NCI-H446 treated with DMSO at 0.1 percent for 48 hours (cell line): ENCODE measurements at places on chromosomes 11 and 22.
A peak's percentile ranks its signal among the peaks of the same experiment; 100 is the strongest.

DNA sequence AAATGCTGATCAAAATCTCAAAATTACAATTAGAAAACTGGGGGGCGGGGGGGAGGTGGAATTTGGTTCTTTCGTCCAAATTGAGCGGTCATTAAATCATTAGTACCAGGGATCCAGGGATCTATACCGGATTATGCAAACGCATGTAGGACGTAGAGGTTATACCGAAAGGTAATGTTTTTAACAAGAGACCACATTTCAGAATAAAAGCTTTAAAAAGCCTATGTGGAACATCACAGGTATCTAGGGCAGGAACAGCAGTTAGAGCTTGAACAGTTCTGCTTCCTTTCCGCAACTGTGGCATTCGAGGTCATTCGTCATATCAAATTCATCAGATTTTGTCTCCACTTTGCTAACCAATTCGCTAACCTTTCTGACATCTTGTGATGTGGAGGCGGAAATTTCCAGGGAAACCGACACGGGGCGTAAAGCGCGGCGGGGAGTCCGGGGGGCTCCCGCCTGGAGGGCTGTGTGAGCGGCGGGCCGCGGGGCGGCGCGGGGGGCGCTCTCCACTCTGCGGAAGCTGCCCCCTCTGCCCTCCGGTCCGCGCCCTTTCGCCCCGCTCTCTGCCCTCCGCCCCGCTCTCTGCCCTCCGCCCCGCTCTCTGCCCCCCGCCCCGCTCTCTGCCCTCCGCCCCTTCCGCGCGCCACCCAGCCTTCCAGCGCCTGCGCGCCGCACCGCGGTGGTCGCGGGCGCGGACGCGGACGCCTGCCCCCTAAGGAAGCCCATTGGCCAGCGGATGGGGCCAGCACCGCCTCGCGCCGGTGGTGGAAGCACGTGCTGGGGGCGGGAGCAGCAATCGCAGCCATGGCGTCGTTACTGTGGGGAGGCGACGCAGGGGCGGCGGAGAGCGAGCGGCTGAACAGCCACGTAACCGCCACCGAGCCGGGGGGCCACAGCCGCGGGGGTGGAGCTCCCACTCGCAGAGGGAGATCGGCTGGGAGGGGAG is at the start of gene DDX25:
TSS of gene DDX25 (plus strand) at position 798 of the 949 bp plus-strand sequence. CDS start at position 808, 10 bp downstream.
- no peak for DNase-seq

DNA sequence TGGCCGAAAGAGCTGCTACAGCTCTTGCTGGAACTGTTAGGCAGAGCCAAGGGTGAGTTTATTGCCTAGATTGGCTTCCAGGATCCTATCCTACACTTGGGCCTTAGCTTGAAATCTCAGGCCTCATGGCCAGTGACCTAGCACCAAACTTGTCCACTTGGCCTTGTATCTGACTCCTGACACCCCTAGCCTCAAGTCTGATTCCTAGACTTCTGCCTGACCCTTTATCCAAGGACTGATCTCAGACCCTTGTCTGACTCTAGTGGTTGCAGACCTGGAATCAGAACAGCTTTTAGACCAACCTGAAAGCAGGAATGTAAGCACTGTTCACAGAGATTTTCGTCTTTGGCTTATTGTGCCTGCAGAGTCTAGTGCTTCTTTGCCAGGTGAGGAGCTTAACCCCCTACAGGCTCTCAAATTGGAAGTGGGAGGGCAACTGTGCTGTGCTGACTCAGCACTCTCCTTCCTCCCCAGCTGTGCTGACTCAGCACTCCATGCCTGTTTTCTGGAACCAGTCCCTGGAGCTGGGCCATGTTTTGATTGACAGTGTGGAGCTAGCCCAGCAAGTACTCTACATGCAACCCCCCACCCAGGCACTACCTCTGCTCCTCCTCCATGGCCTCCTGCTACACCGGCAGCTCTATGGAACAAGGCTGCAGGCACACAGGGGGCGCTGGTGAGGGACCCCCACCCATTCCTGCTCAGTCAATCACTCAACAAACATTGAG is 35.1 kb downstream of the RRP8 start:
- DNase-seq, result peak; percentile 75

DNA sequence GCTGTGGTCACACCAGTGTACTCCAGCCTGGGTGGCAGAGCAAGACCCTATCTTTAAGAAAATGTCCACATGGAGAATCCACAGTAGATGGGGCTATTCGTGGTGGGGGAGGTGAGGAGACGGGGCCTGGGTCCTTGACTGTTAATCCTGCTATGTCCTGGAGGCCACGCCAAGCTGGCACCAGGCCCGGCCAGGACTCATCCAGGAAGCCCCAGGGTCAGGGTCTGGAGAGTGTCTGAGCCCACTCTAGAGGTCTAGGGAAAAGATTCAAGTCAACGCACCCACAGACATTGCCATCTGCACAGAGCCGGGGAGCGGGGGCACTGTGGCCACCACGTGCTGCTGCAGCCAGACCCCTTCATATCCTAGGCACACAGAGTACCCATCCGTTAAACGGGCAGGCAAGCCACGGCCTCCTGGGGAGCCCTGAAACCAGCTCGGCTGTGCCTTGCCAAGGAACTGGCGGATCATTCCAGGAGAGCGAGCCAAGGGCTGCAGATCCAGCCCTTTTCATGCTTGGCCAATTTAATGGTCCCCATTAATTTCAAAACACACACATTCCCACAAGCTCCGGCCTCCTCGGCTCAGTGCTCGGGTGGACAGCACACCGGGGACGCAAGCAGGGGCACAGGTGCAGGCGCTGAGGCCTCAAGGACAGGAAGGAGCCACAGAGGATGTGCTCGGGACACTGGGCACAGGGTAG is 24.7 kb downstream of the MACROD1 start:
- DNase-seq, result peak; percentile 70

DNA sequence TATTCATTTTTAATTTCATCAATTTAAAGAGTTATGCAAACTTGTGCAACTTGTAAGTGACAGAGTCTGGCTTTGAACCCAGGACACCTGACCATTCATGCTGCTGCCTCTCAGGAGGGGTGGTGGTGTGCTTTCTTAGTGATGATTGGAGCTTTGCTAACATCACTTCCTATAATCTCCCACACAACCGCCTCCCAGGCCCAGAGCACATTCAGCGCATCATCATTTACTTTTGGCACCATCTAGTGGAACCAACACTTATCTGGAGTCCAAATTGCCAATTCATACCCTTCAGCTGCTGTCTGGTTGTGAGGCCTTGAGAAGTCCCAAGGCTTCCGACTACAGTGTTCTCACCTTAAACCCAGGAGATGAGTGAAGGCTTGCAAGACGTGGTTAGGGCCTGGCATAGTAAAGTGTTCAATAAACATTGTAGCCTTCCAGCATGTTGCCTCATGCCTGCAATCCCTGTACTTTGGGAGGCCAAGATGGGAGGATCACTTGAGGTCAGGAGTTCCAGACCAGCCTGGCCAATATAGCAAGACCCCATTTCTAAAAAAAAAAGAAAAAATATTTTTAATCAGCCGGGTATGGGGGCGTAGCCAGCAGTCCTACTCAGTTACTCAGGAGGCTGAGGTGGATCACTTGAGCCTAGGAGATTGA is 1.1 kb upstream of the TTLL1 start:
- DNase-seq, result peak; percentile 79

DNA sequence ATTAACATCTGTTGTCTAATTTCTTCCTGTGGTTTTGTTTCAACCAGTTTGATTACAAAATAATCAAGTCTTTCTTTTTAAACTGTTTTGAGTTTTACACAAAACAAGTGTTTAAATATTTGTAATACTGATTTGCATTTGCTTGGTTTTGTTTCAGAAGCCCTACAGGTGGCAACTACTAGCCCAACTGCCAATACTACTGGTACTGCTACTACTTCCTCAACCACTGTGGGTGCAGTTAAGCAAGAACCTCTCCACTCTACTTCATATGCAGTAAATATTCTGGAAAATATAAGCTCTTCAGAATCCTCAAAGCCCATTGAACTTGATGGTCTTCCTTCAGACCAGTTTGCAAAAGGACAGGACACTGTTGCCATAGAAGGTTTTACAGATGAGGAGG is 61.1 kb downstream of the QSER1 start:
- DNase-seq, result no peak

- no peak for DNase-seq
Observed at GRCh38 chr22:46857142-46857884, 94.9 kb downstream of the TBC1D22A start.

DNA sequence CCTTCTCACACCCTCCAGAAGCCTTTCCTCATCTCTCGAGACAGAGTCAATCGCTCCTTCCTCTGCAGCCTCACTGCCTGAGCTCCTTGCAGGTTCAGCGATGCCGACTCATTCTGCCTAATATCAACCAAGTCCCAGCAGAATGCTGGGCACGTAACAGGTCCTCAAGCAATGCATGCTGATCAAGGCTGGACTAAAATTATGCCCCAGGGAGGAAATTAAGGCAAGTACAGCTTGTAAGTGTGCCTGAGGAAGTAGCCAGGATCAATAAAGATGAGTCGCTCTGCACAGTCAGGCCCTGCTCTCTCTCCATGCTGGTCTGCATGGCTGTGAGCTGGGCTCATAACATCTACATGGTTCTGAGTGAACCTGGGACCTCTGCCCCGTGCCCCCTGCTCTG is 25.6 kb upstream of the NRIP3 start:
- DNase-seq, result no peak

- DNase-seq, result peak; percentile 87
Observed at GRCh38 chr11:126391970-126392632, 36.6 kb downstream of the ST3GAL4 start.

GRCh38 chr11:4044976-4045646 is 49.5 kb upstream of the RRM1 start:
- DNase-seq, result peak; percentile 76

GRCh38 chr11:135069890-135070289 is 657.8 kb upstream of the B3GAT1 start:
- DNase-seq, result no peak

- DNase-seq, result no peak
Observed at GRCh38 chr11:130580372-130580771, 131.9 kb downstream of the ADAMTS15 start.

- DNase-seq, result peak; percentile 81
Observed at GRCh38 chr11:66311965-66312548, 4.8 kb downstream of the CD248 start.

GRCh38 chr11:77140231-77140851 is 12.3 kb downstream of the MYO7A start:
- no peak for DNase-seq

GRCh38 chr22:32144496-32145274 is 14.4 kb downstream of the C22orf42 start:
- DNase-seq, result no peak

GRCh38 chr22:19066531-19067271 is 55.5 kb downstream of the DGCR2 start:
- peak; percentile 23 for DNase-seq

- DNase-seq, result no peak
Observed at GRCh38 chr11:28619846-28620540, 511.8 kb downstream of the METTL15 start.

DNA sequence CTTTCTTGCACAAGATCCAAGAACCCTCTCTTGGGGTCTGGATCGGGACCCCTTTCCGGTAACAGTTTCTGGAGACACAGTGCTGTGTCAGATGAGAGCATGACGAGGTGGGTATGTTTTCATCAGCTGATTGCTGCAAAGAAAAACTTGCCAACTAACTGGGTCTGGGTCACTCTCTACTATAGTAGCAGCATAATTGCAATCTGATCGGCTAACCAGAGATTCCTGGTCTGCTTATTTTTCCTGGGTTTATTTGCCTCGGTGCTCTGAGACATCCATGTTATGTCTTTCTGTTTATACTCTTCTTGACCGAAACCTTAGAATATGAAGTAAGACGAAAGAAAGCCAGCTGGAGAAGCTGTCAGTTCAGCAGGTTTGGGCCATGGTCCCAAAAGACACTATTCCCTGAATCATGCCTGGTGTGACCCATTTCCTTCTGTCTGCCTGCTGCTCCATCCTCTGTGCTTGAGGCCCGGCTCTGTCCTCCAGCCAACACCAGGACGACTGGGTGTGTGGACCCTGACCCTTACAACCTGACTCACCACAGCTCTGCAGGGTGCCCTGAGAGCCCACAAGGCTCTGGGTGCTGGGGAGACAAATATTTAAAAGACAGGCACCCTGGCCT is 24.1 kb upstream of the CLMP start:
- DNase-seq, result no peak

GRCh38 chr11:119641983-119642745 is 86.8 kb downstream of the NECTIN1 start:
- DNase-seq, result no peak

DNA sequence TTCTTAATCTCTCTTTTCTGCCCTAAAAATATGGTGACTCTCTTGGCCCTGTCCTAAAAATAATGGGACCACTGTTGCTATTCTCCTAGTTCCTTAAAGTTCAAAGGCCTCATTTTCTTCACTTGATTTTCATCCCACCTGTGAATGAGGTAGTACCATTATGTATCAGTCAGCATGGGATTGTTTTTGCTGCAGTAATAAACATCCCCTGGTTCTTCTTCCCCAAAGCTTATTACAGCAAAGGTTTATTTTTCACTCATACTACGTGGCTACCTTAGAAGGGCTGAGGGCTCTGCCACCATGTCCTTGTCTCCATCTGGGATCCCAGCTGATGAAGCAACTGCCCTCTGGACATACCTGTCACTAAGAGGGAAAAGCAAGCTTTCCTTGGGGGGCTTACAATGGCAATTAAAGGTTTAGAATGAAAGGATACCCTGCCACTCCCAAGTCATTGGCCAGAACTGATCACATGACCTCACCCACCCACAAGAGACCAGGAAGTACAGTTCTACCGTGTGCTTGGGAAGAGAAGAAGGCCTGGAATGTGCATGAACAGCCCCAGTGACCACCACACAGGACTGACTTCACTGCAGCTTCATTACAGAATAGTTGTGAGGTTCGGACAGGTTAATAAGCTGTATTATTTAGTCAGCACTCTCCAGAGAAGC is 7.8 kb downstream of the TTC38 start:
- no peak for DNase-seq

- DNase-seq, result no peak
Observed at GRCh38 chr11:111400595-111400994, 21.5 kb upstream of the POU2AF1 start.

DNA sequence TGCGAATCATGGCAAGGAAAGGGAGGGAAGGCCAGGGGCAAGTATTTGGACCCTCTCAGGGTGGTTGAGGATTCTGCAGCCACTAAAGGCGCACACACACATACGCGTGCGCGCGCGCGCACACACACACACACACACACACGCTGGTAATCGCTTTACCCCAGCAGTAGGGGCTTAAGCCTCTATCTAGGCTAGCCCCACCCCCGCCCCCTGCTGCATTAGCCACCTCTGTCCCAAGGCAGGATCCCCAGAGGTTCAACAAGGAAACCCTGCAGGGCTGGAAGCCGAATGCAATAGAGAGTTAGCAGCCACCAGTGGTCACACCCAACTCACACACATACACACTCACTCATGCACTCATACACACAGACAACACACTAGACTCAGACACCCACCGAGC is 28.6 kb upstream of the ELFN2 start:
- DNase-seq, result no peak

DNA sequence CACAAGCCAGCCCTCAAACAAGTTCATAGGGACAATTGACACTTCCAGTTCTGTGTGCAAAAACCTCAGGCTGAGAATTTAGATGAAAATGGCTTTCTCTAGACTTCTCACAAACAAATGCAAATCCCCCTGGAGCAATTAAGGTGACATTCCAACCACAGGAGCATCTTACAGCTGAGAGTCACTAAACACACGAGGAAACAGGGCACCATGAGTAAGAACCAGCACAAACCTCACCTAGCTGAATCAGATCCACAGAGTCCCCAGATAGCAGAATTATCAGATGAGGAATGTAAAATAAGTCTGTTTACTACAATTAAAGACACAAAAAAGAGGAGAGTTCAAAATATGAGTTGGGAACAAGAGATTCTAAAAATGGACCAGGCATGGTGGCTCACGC is 51.5 kb downstream of the RTL6 start:
- DNase-seq, result no peak
